ENCODE measurements at places on chromosomes 1 and 21.
A peak's percentile ranks its signal among the peaks of the same experiment; 100 is the strongest.

DNA sequence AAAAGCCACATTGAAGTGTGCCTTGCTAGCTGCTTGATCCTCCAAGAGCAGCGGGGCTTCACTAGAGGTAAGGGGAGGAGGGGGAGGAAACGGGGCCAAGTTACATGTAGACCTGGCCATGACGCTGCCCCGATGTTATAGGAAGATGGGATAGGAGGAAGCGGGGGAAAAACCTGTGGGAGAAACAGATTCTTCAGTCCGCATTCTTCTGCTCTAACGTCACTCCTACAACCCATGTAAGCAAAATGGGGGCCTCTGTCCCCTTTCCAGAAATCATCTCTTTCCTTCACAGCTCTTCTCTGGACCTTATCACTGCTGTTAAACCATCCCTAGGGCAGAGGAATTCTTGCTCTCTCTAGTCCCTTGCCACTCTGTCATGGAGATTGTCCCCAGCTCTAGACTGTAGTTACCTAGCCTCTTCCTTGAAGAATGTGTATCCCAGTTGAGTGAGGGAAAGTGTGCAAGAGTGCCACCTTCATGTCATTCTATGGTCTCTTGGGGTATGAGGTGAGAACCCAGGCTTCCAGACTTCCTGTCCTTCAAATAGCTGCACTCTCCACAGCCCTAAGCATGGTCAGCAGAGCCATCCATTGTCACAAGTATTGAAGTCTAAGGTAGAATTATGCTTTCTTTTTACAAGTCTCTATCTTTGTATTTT, 11.4 kb downstream of the PLEKHO1 start:
- no peak for DNase-seq

GRCh38 chr1:221979444-221980032, 237.6 kb upstream of the DUSP10 start:
- DNase-seq = no peak

DNA sequence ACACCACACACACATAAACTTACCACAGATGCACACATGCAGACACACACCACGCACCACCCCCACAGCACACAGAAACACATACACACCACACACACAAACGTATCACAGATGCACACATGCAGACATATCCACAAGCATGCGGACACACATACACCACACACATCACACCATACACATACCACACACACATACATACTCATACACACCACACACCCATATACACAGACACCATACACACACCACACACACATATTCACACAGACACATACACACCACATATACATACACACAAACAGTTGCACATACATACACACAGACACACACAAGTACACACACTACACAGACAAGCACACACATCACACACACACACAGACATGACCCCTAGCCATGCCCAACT, 37.5 kb upstream of the PDE9A start:
- no peak for DNase-seq

- peak; percentile 44 for DNase-seq
Measured at GRCh38 chr1:157154940-157155514, 16.8 kb upstream of the ETV3 start.

- peak; percentile 11 for DNase-seq
Measured at GRCh38 chr21:41684381-41685245, 82.2 kb downstream of the RIPK4 start.

DNA sequence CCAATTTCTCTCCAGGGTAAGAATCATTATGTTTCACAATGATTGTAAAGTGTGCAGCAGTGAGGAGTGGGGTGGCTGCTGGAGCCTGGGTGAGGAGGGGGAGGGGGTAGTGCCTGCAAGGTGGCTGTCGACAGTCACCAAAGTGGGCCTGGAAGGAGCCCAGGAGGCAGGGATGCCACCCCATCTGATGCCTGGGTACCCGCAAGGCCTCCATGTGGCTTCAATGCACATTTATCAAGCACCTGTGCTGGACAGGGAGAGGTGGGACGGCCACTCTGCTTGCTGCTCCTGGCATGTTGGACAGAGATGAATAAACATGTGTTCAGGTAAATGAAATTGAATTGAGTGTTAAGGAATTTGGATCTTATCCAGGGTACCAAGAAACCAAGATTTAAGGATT, 78.8 kb upstream of the DISP3 start:
- DNase-seq = no peak

GRCh38 chr1:184624051-184624450, 130.6 kb downstream of the EDEM3 start:
- peak; percentile 41 for DNase-seq

- no peak for DNase-seq
Measured at GRCh38 chr1:221302357-221302756, 423.1 kb downstream of the HLX start.

GRCh38 chr1:36208978-36209703, 15.1 kb upstream of the THRAP3 start:
- no peak for DNase-seq

DNA sequence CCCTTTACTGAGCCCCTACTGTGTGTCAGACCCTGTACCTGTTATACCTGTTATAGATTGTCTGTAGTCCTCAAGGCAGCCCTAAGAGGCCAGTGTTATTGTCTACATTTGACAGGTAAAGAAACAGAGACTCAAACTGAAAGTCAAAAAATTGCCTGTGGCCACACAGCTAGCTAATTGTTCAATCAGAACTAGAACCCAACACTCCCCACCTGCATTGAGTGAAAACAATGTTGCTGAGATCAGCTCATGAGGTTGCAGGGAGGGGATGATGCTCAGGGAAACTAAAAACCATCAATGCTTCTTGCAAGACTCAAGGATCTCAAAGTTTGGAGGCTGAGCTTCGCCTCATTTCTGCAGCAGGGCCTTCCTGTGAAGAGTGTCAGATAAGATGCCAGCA, 109.5 kb upstream of the LMO4 start:
- DNase-seq = no peak

DNA sequence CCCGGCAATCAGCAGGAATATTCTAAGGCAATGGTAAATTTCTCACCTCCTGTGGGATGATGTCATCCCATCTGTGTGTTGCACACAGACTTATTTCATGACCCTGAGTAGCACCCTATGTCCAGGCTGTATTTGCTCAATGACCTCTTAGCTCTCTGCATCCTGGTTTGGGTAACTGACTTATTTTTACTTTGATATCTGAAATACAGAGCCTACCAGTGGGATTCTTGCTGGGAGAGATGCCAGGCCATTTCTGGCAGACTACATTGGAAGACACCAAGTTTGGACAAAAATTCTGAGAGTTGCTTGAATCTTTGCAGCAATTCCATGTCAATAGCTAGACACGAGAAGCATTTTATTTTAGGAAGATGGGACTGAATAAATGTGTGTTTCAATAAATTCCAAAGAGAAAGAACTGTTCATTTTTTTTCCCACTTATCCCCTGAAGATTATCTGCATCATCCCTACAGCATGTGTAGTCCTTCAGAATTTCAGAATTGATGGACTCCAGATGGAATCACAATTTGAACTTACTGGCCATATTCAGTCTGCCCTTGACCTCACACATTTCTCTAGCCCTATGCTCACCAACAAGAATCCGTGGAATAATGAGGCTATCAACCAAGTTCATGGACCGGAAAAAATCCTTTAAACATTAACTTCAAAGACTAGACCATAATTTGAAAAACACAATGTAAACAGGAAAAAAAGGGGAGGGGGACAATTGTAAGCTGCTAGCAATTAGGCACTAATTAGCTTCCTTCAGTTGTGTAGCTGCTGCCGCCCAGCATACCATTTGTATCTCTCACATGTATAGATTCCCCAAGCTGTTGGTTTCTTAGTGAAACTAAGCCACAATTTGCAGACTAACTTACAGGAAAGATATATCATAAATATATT, 226.5 kb downstream of the HMCN1 start:
- DNase-seq = no peak

- DNase-seq = no peak
Measured at GRCh38 chr1:213131851-213132655, 81.0 kb downstream of the RPS6KC1 start.

DNA sequence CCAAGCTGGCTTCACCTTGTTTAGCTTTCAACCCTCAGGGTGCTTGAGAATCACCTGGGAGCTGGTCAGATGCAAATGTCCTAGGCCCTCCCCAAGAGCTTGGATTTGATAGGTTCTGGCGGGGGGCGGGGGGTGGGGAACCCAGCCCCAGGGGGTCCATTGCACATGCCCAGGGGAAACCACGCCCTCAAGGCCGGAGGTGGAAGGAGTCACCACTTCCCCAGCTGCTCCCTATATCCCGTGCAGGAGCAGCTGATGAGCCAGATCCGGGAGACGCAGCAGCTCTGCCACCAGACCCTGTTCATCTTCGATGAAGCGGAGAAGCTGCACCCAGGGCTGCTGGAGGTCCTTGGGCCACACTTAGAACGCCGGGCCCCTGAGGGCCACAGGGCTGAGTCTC, 5.8 kb downstream of the TOR3A start:
- DNase-seq = no peak

- no peak for DNase-seq
Measured at GRCh38 chr1:8371372-8371991, 53.6 kb downstream of the SLC45A1 start.

DNA sequence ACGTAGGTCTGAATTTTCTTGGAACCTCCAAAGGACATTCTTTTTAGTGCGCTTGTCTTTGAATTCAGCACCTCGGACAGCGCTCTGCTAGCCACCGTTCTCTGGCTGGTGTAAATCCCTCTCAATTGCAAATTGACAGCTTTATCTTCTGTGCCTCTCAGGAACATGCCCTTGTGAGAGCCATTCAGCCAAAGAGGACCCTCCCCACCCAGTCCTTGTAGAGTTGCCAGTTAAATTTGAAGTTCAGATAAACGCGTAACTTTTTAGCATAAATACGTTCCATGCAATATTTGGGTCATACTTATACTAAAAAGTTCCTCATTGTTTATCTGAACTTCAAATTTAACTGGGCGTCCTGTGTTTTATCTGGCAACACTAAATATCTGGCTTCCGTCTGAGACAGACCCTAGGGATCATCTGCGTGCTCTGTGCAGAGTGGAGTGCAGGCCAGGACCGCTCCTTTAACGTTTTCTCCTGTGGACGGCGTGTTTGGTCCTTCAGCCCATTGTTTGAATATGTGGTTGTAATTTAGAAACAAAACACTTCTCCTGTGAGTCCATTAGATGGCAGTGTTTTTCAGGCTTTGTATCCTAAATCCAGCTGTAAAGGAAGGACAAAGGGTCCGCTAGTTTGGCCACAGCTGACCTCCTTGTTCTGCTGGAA, 7.0 kb downstream of the KCNAB2 start:
- DNase-seq = peak; percentile 64

GRCh38 chr1:38539931-38540330, 319.6 kb downstream of the RRAGC start:
- DNase-seq = no peak

DNA sequence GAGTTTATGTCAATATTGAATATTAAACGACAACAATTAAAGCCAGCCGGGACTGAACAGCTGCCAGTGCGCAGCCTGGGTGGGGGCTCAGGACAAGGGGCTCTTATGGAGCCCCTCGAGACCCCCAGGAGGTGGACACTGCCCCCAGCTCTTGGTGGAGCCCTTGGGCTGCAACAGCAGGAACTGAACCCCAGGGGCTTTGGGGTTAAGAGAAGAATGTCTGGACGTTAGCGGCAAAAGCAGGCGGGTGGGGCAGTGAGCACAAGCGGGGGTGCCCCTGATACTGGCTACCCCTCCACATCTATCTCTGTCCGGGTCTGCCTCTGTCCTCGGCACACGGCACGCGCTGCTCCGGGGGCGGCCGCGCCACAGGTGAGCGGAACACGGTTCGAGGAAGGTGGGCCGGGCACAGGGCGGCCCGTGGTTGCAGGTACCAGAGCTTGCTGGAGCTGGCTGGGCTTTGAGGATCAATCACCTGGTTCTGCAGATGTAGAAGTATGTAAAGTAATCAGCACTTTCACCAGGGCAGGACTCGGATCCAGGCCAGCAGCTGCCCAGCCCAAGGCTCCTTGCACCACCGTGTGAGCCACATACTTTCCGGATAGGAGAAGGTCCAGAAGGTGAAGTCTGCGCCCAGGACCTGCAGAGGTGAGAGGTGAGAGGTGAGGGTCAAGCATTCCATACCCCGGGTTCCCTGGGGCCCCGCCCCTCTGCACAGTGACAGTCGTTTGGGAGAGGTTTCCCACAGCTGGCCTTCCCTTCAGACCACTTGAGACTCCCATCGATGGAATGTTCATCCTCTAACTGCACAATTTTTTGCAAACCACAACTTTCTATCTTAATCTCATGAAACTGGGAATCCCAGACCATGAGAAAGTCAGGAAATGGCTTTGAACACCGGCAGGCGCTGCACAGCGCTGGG, 12.4 kb upstream of the POFUT2 start:
- no peak for DNase-seq

DNA sequence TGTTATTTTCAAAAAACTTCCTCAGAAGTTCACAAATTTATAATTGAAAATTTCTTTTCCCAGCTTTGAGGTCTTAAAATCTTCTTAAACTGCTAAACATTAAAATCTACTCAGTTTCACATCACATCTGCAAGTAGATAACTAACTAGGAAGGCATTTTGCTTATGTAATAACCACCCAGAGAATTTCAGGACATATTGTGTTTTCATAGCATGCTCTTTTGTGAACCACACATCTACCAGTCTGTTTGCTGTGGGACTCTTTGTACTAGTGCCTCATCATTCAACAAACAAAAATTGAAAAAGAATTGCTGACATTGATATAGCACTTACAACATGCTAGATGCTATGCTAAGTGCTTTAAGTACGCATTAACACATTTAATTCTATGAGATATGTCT, 31.6 kb upstream of the C1orf146 start:
- no peak for DNase-seq

DNA sequence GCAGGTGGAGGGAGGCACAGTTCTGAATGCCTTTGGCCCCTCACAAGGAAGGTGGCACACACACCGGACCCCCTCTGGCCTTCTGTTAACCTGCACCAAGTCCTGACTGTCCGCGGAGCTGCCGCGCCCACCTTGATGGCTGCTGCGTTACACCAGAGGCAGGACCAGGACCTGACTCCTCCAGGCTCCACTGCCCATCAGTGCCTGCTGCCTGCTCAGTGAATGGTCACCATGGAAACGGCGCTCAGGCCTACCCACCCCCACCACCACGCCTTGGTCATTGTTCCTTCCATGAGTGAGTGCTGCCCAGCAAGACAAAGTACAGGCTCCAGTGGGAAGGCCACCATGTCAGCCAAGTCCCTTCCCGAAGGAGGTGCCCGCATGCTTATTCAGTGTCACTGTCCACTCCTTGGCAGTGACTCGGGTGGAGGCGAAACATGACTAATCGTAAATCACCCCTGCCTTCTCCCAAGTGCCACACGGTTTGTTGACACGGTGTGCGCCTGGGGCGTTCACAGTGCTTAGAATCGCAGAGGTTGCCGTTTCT, 57.3 kb downstream of the SLC37A1 start:
- no peak for DNase-seq

- no peak for DNase-seq
Measured at GRCh38 chr1:1118011-1118875, 2.4 kb upstream of the C1orf159 start.

GRCh38 chr1:109906160-109906838, 4.3 kb upstream of the CSF1 start:
- DNase-seq = no peak

GRCh38 chr21:16117331-16117730, 387.5 kb downstream of the USP25 start:
- no peak for DNase-seq

All from foreskin melanocyte (primary cell).